ENCODE measurements at places on chromosomes 11 and 22.
A peak's percentile ranks its signal among the peaks of the same experiment; 100 is the strongest.

DNA sequence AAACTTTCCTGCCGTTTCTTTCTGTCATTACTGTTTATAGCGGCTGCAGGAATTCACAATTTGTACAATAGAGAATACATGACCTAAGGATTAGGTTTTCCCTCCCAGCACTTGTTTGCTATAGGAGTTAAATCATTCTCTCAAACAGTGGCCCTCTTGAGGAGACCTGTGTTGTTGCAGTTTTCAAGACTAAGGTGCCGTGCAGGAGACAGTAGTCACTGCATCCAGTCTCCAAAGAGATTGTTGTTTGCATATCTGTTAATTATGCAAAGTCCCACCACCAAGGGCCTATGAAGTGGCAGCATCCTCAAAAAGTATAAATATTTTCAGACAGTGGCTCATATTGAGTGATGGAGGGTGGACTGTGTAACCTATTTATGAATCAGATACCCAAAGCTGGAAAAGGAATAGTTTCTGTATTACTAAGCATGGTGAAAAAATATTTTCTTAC, 2.3 kb downstream of the PRSS23 start:
- DNase-seq = no peak

DNA sequence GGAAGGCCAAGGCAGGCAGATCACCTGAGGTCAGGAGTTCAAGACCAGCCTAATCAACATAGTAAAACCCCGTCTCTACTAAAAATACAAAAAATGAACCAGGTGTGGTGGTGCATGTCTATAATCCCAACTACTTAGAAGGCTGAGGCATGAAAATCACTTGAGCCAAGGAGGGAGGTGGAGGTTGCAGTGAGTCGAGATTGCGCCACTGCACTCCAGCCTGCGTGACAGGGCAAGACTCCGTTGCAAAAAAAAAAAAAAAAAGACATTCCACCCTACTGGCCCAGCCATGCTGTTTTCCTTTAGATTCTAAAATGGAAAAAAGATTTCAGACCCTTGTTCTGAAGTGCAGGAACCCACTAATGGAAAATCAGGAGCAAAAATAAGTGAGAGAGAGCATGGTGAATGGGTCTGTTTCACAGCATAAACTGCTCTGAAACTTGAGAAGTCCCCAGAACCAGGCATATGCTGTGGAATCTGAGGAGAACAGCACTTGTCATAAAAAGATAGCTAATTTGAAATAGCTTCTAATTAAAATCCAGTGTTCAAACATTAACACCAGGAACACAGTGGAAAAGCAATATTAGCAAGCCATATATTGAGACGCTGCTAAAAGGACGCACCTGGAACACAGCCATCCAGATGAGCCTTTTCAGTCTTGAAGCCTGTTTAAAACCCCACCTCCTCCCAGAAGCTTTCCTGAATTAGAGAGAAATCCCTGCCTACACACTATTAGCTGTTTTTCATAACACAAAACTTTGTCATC, 66.3 kb upstream of the CHRM4 start:
- no peak for DNase-seq

DNA sequence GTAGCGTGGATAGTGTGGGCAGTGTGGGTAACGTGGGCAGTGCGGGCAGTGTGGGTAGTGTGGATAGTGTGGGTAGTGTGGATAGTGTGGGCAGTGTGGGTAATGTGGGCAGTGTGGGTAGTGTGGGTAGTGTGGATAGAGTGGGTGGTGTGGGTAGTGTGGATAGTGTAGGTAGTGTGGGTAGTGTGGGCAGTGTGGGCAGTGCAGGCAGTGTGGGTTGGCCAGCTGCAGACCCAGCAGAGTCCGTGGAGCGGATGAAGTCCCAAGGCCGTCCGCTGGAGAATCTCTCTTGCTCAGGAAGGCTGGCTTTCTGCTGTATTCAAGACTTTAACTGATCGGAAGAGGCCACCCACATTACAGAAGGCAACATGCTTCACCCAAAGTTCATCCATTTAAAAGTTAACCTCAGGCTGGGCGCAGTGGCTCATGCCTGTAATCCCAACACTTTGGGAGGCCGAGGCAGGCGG, 26.1 kb upstream of the KRTAP5-6 start:
- no peak for DNase-seq

DNA sequence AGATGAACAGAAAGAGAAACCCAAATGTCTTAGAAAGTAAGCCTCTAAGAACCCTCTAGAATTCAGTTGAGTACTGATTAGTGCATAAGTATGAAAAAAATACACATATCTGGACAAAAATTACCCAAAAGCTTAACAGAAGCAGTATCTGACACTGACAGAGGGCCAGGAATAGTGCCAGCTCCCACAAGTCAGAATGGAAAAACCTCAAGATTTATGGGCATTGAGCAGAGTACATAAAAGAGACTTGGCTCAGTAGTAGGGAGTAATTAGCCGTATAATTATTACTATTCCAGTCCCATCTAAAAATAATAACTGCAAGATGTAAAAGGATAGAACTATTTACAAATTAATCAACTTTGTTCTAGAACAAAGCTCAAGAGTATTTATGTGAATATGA, 834.5 kb downstream of the FAM181B start:
- no peak for DNase-seq

GRCh38 chr11:122207921-122208764, 92.1 kb upstream of the BLID start:
- no peak for DNase-seq

DNA sequence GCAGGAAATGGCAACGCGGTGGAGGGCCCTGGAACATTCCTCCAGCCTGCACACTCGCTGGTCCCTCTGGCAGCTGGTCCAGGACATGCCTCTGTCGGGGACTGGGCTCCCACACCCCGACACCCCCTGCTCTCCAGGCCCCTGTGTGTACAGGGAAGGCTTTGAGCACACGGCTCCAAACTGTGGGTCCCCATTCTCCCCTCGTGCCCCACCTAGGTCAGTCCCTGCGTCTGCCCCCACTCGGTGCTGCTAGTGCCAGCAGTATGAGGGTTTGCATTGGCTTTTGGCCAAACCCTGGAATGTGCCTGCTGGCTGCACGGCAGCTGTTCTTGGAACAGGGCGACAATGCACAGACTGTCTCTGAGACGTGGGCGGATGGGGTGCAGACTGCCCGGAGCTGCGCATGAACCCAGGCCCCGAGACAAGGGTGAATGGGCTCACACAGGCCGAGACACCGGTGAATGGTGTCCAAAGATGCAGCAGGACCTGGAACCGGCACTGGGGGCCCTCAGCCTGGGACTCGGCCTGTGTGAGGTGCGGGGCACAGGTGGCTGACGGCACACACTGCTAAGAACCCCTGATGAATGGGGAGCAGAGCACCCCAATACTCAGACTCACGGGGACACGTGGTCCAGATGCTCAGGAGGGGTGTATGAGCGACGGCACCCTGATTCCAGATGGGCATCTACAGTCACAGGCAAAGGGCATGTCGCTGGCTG, 7.5 kb upstream of the SYT8 start:
- DNase-seq = peak; percentile 0

DNA sequence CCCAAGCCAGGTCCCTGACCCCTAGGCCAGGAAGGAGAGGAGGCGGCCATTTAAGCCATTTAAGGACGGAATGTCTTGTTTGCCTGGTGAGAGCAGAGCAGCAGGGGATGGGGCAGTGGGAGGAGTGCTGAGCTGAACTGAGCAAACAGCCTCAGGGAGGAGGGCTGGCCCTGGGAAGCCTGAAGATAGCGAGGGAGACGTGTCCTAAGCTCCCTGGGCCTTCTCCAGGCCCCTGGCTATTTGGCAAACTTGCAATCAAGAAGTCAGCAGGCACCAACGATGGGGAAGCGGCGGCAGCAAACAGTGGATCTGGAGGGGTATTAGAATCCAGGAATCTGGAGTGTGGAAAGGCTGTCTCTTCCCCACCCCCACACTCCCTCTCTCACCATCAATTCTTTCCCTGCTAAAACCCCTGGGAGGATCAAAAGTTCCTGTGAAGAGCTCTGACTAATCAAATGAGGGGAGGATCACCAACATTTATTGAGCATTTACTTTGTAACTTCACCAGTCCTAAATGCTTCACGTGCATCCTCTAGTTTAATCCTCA, 8.8 kb downstream of the BCL9L start:
- DNase-seq = no peak

GRCh38 chr11:75313513-75314272, 37.8 kb downstream of the ARRB1 start:
- no peak for DNase-seq

- DNase-seq = no peak
These were observed 14.8 kb downstream of the LRRC55 start for GRCh38 chr11:57196596-57196995.

- DNase-seq = no peak
These were observed 17.6 kb upstream of the TLCD5 start for GRCh38 chr11:120307476-120307875.

DNA sequence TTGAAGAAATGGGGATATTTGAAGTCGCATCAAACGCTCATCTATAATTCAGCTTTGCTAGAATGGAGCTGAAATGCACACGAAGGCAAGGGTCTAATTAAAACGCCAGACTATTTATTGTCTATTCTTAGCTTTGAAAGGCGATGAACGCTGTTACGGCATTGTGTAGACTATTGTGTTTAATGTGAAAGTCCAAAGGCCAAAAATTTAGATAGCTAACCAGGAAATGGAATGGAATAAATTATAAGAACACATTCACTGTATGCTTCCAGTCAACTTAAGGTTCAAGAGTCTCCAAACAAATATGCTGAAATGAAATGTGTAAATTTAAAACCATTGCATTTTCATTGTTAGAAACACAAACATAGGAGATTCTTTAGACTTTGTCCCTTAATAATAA, 186.2 kb downstream of the CWF19L2 start:
- no peak for DNase-seq

DNA sequence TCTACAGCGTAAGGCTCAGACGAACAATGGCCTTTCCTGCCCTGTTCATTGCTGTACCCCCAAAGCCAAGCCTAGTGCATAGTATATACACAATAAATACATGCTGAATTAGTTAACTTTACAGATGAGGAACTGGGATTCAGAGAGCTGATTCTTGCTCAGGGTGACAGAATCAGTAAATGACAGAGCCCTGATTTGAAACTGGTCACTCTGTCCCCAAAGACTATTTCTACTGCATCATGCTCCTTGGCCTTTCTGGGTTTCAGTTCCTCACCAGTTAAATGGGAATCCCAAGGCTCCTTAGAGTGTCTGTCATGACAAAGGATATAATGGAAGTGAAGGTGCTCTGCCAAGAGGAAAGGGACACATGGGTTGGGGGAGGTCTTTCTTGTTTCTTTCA, 50.5 kb upstream of the TSKU start:
- DNase-seq = no peak

- DNase-seq = no peak
These were observed 100.0 kb upstream of the SOX6 start for GRCh38 chr11:16456366-16456765.

GRCh38 chr22:46280999-46281623, 13.3 kb downstream of the TTC38 start:
- DNase-seq = no peak

GRCh38 chr11:85961930-85962363, 106.8 kb downstream of the CCDC83 start:
- no peak for DNase-seq

GRCh38 chr22:27128461-27129085, 471.2 kb downstream of the MIAT start:
- no peak for DNase-seq

DNA sequence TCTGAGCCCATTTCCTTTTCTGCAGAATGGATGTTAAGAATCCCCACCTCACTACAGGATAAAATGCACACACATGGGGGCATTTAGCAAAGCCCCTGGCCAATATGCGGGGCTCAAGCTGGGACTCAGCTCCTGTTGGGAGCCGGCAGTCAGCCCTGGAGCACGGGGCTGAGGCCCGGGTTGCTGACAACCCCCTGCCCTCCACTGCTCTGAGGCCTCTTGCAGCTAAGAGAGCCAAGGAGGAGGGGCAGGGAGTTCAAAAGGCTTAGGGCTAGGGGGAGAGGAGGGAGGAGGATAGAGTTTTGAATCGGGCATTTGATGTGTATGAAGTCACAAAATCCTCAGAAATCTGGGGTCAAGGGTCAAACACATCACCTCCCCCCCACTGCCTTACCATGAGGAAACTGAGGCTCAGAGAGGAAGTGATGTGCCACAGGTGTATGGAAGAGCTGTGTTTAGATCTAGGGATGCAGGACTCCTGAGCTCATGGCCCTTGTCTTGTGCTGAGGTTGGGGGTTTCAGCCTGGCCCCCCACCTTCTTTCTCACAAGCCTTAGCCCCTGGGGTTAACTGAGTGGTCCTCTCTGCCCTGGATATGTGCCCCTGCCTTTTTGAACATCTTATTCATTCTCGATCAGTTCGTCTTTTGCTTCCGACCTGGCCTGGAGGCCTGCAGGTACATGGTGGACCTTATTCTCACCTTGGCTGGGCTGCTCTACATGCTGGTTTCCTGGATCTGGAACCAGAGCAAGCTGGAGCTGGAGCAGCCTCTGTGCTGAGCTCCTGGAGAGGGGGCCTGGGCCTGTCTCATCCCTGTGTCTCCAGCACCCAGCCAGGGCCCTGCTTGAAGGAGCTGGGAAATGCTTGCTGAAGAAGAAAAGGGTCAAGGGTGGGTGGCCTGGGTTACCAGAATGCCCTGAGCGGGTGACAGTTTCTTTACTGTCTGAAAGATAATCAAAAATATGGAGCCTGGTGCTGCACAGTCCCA, 80.3 kb downstream of the LRRC32 start:
- DNase-seq = no peak

DNA sequence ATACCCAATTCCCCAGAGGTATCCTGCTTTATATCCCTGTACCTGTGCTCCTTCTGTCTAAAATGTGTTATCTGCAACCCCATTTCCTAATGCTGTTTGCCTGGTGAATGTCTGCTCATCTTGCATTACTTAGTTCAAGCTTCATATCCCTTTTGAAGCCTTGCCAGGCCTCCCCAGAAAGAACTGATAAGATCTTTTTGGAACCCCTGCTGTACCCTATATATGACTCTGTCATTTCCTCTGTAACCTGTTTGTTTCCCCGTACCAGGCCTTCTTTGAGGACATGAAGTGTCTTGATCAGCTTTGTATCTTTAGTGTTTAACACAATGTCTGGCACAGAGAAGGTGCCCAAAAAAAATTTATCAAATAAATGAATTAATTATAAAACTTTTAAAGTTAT, 77.6 kb downstream of the LIF start:
- DNase-seq = no peak

- no peak for DNase-seq
These were observed 29.7 kb upstream of the DDX6 start for GRCh38 chr11:118820412-118821357.

DNA sequence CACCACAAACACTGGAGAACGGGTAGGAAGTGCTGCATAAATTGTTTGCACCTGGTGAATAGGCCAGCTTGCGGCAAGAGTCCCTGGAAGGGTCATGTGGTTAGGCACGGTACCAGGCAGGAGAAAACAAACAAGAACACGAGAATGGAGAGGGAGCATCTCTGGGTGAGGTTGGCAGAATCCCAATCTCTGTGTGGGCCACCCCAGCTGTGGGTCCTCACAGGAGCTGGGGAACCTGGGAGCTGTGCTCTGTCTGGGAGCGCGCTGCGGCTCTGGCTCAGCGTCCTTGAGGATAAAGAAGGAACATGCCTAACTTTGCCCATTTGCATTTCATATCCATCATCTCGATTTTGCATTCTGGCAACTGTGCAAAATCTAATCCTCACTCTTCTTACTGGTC, 46.1 kb upstream of the JAM3 start:
- no peak for DNase-seq

GRCh38 chr11:55847453-55847852, 8.9 kb downstream of the OR5D16 start:
- DNase-seq = no peak

Measured in activated T-helper 1 cell treated with anti-CD3 and anti-CD28 coated beads, Interleukin-2, amount 50 U/mL, for 16 hours (primary cell).